Chondrocyte (in vitro differentiated cells): ENCODE measurements at places on chromosomes 4 and X. TPM values are rescaled to one million over a fixed set of nuclear protein-coding genes. Genes with fewer than 3 reads are reported as not detected.

The MAGEA8 gene
- total RNA-seq: not detected in 3 replicates

The GRIA2 gene
- total RNA-seq: 0.77 to 1.4 TPM (median 1.0 TPM) in 3 replicates

The F11 gene
- total RNA-seq: not detected in 3 replicates

The SAGE1 gene
- total RNA-seq: not detected in 3 replicates

The ZNF711 gene
- total RNA-seq: 6.7 to 7.2 TPM (median 6.7 TPM) in 3 replicates

DNA sequence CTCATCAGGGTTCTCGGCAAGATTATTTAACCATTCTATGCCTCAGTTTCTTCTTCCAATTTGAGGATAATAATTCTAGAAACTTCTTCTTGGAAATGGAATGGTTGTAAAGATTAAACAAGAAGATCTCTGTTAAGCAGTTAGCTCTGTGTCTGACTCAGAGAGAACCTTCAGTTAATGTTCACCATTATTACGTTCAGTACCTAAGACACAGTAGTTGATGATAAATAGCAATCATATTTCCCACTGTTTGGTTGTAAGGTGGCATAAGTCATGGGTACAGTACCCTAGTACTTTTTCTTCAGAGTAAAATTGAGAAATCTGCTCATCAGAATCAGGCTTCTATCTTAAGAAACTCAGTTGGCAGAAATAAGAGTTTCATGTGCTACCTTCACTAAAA lies 366.5 kb upstream of the BOD1L1 start:
- H3K4me3 ChIP-seq: no peak overlapping the region
- H3K27me3 ChIP-seq: no peaks in the 10 kb centered on the region
- peaks cover 51% of the 10 kb centered on the region for H3K4me1 ChIP-seq
- no peak overlapping the region for H3K27ac ChIP-seq
- no peak for DNase-seq
- no peaks in the 10 kb centered on the region for H3K36me3 ChIP-seq

DNA sequence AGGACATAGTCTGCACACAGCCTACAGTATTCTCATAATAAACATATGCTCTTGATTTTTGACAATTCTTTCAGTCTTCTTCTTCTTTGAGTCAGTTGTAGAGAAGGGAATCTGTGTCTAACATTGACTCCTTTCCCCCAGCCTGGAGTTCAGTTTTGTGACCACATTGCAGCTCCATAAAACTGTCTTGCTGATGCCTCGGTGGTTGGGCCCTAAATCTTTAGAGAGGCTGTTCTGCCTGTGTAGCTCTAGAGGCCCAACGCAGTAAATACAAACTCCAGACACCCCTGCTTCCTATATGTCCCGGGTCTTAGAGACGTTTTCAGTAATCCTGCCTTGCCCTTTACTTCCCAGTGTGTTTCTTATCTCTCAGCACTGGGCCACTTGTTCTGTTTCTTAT lies 639.5 kb upstream of the AADAT start:
- no peaks in the 10 kb centered on the region for H3K36me3 ChIP-seq
- no peak overlapping the region for H3K4me3 ChIP-seq
- no peak for DNase-seq
- H3K27me3 ChIP-seq: peaks cover 3% of the 10 kb centered on the region
- no peak overlapping the region for H3K27ac ChIP-seq

- DNase-seq: no peak
- no peaks in the 10 kb centered on the region for H3K36me3 ChIP-seq
- no peaks in the 10 kb centered on the region for H3K4me1 ChIP-seq
- no peak overlapping the region for H3K27ac ChIP-seq
Measured at GRCh38 chr4:174794543-174795094, 34.4 kb downstream of the GLRA3 start.

- H3K27me3 ChIP-seq: no peaks in the 10 kb centered on the region
- peaks cover 7% of the 10 kb centered on the region for H3K36me3 ChIP-seq
- peaks cover 36% of the 10 kb centered on the region for H3K4me1 ChIP-seq
- H3K27ac ChIP-seq: peak overlapping the region; percentile 81
- DNase-seq: peak; percentile 80
- peak overlapping the region; percentile 81 for H3K4me3 ChIP-seq
Measured at GRCh38 chr4:15003891-15004738, 1.8 kb downstream of the CPEB2 start.

- no peaks in the 10 kb centered on the region for H3K4me1 ChIP-seq
- no peak overlapping the region for H3K27ac ChIP-seq
- H3K36me3 ChIP-seq: no peaks in the 10 kb centered on the region
- peaks cover 1% of the 10 kb centered on the region for H3K27me3 ChIP-seq
- H3K4me3 ChIP-seq: no peak overlapping the region
Measured at GRCh38 chr4:131248314-131248713, 1900.8 kb upstream of the PCDH10 start.

GRCh38 chr4:117957571-117957970 lies 76.7 kb upstream of the NDST3 start:
- no peak overlapping the region for H3K27ac ChIP-seq
- H3K4me1 ChIP-seq: no peaks in the 10 kb centered on the region
- H3K36me3 ChIP-seq: no peaks in the 10 kb centered on the region
- DNase-seq: no peak

DNA sequence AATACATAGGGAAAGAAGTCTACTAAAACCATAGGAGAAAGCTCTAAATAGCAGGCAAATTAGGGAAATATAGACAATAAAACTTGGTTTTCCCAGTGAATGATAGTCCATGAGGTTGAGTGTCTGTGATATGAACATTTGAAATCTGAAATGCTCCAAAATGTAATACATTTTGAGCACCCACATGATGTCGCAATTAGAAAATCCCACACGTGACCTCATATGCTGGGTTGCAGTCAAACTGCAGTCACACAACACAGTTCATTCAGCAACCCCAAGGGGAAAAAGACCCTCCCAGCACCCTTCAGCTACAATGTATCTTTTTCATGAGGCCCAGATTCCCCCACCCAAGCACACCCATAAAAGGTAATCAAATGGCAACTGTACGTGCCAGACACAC lies 155.6 kb downstream of the BTC start:
- no peak overlapping the region for H3K27ac ChIP-seq
- peaks cover 24% of the 10 kb centered on the region for H3K4me1 ChIP-seq
- no peak for DNase-seq
- H3K36me3 ChIP-seq: no peaks in the 10 kb centered on the region

GRCh38 chr4:114642173-114642780 lies 43.7 kb downstream of the UGT8 start:
- no peaks in the 10 kb centered on the region for H3K4me1 ChIP-seq
- no peaks in the 10 kb centered on the region for H3K36me3 ChIP-seq
- DNase-seq: no peak
- H3K27ac ChIP-seq: no peak overlapping the region

DNA sequence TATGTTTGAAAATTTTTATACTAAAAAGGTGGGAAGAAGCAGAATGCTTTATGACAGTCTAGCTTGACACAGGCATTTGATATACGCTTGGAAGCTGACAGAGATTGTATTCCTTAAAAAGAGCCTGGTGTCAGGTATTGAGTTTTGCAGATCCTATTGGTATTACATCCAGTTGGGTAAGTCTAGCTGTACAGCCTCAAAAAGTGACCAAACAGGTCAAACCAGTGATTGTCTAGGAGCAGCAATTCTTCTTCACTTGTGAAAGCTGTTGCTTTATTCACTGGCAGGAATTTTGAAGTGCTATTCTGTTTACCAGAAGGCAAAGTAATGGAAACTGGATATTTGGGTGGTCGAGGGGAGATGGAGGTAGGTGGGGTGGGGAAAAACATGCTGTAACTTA lies 77.5 kb downstream of the UCHL1 start:
- no peak overlapping the region for H3K4me3 ChIP-seq
- no peak overlapping the region for H3K27ac ChIP-seq
- H3K27me3 ChIP-seq: peaks cover 5% of the 10 kb centered on the region

GRCh38 chrX:69203638-69204037 lies 38.4 kb upstream of the PJA1 start:
- H3K36me3 ChIP-seq: no peaks in the 10 kb centered on the region
- no peak for DNase-seq
- H3K27ac ChIP-seq: no peak overlapping the region
- no peak overlapping the region for H3K4me3 ChIP-seq
- no peaks in the 10 kb centered on the region for H3K4me1 ChIP-seq
